NCI-H1105 (cell line): ENCODE measurements at places on chromosomes 16 and 17.

GRCh38 chr17:54270499-54270898 lies 447.8 kb downstream of the KIF2B start:
- no peak for DNase-seq

- no peak for DNase-seq
Measured at GRCh38 chr17:15654886-15655561, 29.1 kb downstream of the TRIM16 start.

DNA sequence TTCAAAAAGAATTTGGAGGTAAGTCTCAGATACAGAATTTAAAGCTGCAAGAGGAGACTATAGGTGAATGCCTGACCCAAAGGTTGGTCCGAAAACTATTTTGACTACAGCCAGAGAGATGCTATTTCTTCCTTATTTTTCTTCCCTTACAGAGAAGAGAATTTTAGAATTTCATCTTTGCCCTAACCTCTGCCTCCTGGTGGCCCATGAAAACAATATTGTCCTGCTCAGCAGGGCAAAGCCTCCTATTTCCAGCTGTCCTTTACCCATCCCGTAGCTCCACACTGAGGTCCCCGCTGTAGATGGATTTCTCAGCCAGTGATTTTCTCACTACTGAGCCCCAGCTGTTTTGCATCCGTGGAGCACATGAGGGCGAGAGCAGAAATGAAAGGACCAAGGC lies 24.6 kb downstream of the HOXB1 start:
- DNase-seq, result no peak

- DNase-seq, result no peak
Measured at GRCh38 chr17:65181237-65182061, 44.3 kb downstream of the RGS9 start.

DNA sequence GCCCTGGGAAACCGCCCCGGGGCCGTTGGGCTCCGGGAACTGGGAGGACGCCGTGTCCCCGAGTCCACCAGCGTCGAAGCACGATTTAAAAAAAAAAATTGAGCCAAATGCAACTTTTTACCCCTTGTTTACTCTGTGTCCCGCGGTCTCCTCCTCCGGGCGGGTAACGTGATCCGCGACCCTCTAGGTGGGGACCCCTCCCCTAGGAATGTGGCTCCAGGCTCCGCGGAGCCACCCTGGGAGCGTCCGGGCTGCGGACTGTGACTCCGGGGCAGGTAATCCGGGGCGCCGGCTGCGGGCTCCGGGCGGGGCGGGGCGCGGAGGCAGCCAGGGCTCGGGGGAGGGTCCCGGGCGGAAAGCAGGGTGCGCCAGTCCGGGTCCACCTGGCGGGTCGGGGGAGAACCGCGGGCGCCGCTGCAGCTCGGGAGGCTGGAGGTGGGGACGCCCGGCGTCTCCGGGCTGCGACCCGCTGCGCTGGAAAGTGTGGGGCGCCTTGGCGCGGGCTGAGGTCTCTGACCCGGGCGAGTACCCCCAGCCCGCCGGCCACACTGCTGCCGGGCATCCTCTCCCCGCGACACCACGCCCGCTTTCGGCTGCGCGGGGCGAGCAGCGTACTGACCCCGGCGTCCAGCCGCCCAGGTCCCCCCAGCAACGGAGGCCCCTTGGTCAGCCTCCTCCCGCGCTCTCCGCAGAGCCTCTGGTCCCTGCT lies 852 bp upstream of the HELZ start:
- peak; percentile 13 for DNase-seq

- DNase-seq, result no peak
Measured at GRCh38 chr17:78338486-78339259, 21.2 kb downstream of the SOCS3 start.

GRCh38 chr17:34436607-34437006 lies 73.6 kb upstream of the CCL1 start:
- DNase-seq, result no peak

GRCh38 chr17:393806-394717 lies 41.5 kb upstream of the RPH3AL start:
- DNase-seq, result no peak

GRCh38 chr17:53217311-53217710 lies 605.4 kb upstream of the KIF2B start:
- DNase-seq, result no peak

GRCh38 chr16:1912215-1912543 lies 6.0 kb downstream of the HS3ST6 start:
- DNase-seq, result no peak

DNA sequence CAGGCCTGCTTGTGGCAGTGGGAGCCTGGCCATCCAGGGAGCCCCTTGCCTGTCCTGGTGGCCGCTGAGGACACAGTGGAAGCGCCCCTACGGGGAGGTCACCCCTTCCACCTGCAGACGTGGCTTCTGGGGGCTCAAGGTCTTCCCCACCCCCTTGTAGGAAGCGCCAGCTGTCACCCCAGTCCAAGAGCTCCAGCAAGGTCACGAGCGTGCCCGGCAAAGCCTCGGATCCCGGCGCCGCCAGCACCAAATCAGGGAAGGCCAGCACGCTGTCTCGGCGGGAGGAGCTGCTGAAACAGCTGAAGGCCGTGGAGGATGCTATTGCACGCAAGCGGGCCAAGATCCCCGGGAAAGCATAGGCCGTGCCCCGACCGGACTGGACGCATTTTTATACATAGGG lies 7.4 kb upstream of the IL17C start:
- no peak for DNase-seq

DNA sequence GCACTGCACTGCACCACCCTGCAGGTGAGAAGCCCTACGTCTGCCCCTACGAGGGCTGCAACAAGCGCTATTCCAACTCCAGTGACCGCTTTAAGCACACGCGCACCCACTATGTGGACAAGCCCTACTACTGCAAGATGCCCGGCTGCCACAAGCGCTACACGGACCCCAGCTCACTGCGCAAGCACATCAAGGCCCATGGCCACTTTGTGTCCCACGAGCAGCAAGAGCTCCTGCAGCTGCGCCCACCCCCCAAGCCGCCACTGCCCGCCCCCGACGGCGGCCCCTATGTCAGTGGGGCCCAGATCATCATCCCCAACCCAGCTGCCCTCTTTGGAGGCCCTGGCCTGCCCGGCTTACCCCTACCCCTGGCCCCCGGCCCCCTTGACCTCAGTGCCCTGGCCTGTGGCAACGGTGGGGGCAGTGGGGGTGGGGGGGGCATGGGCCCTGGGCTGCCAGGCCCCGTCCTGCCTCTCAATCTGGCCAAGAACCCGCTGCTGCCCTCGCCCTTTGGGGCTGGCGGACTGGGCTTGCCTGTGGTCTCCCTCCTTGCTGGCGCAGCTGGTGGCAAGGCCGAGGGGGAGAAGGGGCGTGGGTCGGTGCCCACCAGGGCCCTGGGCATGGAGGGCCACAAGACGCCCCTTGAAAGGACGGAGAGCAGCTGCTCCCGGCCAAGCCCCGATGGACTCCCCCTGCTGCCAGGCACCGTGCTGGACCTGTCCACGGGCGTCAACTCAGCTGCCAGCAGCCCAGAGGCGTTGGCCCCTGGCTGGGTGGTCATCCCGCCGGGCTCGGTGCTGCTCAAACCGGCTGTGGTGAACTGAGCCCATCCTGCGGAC lies 14.2 kb downstream of the PAM16 start:
- no peak for DNase-seq

- no peak for DNase-seq
Measured at GRCh38 chr17:1561420-1562175, 994 bp downstream of the PITPNA start.

DNA sequence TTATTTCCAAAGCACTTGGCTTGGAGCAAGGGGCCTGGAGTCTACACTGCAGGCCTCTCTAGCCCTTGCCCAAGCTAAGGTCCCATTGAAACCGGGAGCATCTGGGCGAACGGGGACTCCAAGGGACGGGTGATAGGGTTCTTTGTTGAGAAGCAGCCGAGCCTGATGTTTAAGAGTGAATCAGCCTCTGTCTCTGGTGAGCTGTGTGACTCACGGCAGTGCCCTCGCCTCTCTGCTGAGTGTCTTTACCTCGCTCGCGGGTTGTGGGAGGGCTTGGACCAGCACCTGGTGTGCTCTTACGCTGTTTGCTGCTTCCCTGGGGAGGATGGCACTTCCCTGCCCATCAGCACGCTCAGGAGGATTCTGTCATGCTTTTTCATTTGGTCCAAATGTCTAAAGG lies 1.3 kb downstream of the HGS start:
- DNase-seq, result no peak

DNA sequence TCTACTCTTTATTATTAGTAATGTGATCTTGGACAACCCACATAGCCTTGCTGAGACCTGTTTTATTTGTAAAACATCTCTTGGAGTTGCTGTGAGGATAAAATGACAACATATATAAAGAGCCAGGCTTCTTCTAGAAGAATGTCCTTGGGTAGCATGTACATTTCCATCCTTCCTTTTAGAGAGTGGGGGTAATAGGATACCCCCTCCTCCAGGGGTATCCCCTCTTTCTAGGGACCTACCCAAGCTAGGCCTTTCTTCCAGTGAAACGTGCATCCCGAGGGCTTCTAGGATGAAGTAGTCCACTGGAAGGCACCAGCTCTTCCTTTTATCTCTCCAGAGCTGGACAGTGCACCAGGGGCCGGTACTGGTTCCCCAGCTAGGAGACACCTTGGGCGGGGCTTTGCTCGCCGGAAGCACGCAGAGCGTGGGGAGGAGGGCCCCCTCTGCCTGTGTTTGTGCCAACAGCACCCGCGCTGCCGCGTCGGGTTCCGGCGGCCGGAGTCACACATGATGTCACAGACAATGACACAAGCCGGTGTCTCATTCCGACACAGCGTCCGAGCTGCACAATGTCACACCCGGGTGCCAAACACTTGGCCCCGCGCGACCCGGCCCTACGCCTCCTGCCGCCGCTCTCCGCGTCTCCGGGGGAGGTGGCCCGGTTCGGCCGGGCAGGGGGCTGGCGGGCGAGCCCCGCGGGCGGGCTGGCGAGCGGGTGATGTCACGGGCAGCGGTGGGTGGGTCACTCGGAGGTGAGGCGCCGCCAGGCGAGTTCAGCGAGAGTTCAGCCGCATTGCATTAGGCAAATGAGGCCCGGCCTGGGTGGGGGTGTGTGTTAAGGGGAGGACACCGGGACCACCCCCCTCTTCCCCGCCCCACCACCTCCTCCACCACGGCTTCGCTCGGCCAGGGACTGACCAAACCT lies 23.4 kb downstream of the GJD3 start:
- peak; percentile 49 for DNase-seq

GRCh38 chr16:55825115-55825728 lies 7.7 kb downstream of the CES1 start:
- no peak for DNase-seq

DNA sequence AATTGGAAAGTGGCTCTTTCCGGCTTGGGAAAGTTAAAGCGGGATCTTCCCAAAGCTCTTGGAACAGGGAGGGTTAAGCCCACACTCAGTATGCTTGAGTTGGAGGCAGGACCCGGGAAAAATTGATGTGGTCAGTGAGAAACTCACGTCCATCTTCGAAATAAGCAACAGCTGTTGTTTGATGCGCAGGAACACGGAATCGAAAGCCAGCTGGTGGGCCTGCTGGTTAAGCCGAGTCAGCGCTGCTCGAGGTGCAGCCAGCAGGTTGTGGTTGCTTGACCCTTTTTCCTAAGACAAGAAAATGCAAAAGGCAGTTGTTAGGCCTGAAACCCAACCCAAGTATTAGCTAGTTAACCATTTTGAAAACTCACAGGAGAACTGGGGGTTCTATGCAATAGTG lies 49.4 kb downstream of the COG7 start:
- DNase-seq, result no peak

DNA sequence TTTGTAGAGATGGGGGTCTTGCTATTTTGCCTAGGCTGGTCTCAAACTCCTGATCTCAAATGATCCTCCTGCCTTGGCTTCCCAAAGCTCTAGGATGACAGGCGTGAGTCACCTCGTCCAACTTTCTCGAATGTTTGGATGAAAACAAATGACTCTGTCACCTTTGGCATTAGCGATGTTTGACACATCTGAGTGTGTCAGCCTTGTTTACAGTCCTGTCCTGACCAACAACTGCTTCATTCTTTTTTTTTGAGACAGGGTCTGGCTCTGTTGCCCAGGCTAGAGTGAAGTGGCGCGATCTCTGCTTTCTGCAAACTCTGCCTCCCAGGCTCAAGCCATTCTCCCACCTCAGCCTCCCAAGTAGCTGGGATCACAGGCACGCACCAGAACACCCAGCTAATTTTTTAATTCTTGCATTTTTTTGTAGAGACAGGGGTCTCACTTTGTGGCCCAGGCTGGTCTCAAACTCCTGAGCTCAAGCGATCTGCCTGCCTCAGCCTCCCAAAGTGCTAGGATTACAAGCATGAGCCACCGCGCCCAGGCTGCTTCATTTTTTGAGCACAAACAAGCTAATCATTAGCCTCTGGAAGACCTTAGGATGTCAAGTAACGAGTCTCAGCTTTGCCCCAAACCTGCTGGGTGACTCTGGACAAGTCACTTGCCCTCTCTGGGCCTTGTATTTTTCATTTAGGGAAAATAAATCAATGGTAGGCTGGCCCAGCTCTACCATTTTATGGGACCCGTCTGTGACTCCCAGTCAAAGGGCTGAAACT lies 7.4 kb downstream of the MYH11 start:
- no peak for DNase-seq

DNA sequence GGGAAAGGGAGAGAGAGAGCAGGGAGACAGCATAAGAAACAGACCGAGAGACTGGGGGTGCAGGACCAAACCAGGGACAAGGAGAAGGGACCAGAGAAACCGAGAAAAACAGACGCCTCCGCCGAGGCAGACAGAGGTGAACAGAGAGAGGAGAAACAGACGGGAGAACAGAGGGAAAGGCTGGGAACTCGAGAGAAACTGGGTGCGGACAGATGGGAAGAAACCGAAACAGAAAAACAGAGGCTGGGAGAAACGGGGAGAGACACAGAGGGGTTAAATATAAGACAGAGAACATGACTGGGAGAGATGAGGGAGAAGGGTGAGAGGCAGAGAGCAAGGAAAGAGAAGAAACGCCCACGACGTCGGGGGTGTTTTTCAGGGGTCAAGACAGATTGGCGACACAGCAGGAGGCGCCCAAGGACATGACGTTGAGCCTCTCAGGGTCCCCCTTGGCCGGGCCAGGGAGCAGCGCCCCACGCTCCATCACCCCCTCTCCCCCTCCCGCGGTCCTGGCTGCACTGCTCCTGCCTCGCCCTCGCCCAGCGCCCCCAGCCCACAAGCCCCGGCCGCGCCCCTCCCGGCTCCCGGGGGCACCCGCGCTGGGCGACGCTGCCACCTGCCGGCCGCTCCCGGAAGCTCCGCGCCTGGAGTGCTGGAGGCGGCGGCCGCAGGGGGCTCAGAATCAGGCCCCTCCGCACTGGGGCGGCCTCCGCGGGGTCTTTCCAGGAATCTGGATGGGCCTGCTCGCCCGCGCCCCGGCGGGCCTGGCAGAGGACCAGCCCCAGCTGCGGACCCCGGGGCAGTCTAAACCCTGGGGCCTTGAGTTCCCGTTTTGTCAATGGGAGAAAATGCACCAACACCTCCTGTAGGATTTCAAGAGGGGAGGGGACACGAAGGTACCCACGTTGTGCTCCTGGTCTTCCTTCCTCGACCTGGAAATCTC lies 1.3 kb upstream of the TMEM92 start:
- peak; percentile 12 for DNase-seq

GRCh38 chr16:24471561-24472350 lies 67.6 kb upstream of the RBBP6 start:
- DNase-seq, result no peak

DNA sequence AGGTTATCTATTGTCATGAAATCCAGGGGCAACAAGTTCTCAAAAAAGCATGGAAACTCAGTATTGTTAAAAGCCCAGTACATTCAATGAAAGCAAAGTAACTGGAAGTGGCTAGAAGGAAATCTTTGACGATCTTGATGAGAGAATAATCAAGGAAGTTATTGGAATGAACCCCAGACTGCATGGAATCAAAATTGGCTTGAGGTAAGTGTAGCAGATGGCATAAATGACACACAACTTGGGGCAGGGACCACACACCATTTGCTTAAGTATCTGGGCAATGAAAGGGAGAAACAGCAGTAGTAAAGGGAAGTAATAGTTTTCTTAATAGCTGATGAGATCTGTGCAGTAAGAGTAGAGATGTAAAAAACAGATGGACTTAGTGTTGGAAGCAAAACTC lies 238.0 kb downstream of the HS3ST3A1 start:
- no peak for DNase-seq
